ENCODE measurements at places on chromosomes 1 and 21. TPM values are rescaled to one million over a fixed set of nuclear protein-coding genes. Genes with fewer than 3 reads are reported as not detected.

The LCE6A gene
- not detected for total RNA-seq

DNA sequence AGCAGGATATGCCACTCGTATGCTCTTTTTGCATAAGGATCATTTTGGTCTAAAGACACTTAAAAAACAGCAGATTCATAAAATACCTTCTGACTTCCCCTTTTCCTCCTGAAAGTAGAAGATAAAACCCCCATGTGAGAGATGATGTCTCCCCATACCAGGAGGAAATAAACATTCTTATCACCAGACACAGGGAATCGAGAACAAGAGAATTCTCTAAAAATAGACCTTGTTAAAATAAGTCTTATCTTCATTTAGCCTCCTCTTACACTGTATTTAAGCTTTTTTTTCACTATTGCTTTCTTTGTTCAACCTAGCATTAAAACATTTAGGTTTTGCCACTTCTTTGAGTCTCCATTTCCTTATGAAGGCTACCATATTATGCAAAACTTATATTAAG lies 709.3 kb downstream of the KCNT2 start:
- no peak for DNase-seq

DNA sequence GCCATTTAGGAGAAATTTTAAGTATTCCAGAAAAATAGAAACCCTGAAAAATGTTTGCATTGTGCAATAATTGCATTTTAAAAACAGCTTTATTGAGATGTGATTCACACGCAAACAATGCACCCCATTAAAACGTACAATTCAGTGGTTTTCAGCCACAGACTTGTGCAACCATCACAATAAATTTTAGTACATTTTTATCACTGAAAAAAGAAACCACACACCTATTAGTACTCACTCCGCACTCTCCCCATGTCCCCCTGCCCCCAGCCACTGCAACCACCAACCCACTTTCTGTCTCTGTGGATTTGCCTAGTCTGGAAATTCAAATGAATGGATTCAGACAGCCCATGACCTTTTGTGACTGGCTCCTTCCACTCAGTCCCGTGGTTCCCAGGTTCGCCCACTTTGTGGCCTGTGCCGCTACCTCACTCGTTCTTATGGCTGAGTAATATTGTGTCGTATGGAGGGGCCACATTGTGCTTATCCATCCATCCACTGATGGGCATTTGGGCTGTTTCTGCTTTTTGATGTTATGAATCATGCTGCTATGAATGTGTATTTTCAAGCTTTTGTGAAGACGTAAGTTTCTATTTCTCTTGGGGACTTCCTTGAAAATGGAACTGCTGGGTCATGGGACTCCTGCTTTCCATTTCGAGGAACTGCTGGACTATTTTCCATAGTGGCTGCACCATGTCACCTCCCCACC lies 147.7 kb upstream of the ARHGEF16 start:
- DNase-seq = no peak

- no peak for DNase-seq
Observed at GRCh38 chr1:152392909-152393308, 21.2 kb downstream of the CRNN start.

- DNase-seq = no peak
Observed at GRCh38 chr1:199931666-199932377, 95.7 kb upstream of the NR5A2 start.

DNA sequence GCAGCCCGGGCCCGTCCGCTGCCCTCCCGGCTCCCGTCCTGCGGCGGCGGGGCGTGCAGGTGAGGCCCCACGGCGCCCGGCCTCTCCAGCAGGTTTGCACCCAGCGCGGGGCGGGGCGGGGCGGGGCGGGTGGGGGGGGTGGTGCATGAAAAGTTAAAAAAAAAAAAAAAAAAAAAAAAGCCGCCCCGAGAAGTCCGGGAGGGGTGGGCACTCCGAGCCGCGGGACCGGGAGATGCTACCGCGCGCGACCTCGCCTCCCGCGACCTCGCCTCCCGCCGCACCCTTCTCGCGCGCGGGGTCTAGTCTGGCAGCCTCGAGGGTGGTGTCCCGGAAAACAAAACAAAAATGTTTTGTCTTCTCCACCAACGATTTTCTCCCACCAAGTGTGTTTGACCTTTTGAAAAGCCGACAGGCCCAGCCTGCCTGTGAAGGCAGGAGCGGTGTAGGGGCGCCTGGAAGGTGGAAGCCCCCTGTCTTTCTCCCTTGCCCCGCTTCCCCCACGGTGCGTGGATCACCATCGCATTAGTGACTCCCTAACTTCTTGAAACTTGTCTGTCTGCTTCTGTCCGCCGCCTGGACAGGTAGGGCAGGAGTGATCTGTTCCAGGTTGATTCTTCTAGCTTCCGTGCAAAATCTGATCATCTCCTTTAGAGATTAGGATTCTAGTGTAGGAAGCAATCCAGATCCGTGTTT lies 569 bp downstream of the RCAN3 start:
- DNase-seq = no peak

- no peak for DNase-seq
Observed at GRCh38 chr1:87718241-87718950, 389.7 kb downstream of the LMO4 start.
